ENCODE measurements at places on chromosomes 12 and 14.

DNA sequence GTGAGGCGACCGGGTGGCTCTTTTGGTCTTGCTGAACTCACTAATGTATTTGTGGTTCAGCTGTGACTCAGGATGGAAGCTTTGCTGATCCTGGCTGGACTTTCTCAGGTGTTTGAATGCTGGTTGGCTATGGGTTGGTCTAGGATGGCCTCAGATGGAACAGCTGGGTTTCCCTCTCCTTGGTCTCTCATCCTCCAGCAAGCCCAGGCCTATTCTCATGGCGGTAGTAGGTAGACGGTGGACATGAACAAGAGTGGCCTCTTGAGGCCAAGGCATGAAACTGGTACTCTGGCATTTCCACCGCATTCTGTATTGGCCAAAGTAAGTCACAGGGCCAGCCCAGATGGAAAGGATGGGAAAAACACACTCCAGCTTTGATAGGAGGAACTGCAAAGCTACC is 11.8 kb upstream of the POLR3B start:
- DNase-seq, result no peak

GRCh38 chr14:58646479-58646878 is 8.7 kb downstream of the DACT1 start:
- no peak for DNase-seq

GRCh38 chr14:90460136-90460535 is 63.3 kb downstream of the CALM1 start:
- DNase-seq, result no peak

DNA sequence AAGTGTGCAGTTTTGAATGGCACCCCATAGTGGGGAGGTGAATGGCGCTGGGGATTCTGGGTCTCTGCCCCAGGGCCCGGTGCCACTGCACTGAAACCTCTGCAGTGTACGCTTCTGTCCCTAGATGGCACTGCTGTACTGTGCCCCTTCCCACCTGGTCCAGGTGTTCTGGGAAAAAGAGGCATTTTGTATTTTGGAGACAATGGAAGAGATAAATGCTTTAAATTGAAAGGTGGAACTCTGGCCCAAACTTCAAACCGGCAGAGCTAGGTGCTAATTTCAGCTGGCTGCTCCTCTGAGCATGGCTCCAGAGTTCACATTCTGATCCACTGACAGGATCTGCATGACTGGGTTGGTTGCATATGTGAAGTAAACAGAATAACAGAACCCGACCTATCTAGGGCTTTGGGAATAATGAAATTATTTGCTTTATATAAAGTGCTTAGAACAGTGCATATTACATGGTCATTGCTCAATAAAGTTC is 52.2 kb downstream of the KRT80 start:
- DNase-seq, result peak; percentile 41

GRCh38 chr12:5063149-5063548 is 19.5 kb downstream of the KCNA5 start:
- no peak for DNase-seq

GRCh38 chr12:125983094-125983783 is 918.0 kb downstream of the AACS start:
- DNase-seq, result peak; percentile 9

- DNase-seq, result no peak
Observed at GRCh38 chr14:68944162-68944561, 34.9 kb downstream of the ACTN1 start.

- no peak for DNase-seq
Observed at GRCh38 chr14:51188566-51189185, 51.4 kb upstream of the TMX1 start.

GRCh38 chr12:29226616-29227015 is 77.5 kb downstream of the FAR2 start:
- no peak for DNase-seq

GRCh38 chr12:32312049-32312670 is 87.2 kb upstream of the FGD4 start:
- DNase-seq, result peak; percentile 6

GRCh38 chr14:92965281-92965680 is 42.3 kb downstream of the CHGA start:
- DNase-seq, result no peak
